Right ventricle myocardium superior (tissue), 1 donor: ENCODE measurements at places on chromosomes 2 and 18.

DNA sequence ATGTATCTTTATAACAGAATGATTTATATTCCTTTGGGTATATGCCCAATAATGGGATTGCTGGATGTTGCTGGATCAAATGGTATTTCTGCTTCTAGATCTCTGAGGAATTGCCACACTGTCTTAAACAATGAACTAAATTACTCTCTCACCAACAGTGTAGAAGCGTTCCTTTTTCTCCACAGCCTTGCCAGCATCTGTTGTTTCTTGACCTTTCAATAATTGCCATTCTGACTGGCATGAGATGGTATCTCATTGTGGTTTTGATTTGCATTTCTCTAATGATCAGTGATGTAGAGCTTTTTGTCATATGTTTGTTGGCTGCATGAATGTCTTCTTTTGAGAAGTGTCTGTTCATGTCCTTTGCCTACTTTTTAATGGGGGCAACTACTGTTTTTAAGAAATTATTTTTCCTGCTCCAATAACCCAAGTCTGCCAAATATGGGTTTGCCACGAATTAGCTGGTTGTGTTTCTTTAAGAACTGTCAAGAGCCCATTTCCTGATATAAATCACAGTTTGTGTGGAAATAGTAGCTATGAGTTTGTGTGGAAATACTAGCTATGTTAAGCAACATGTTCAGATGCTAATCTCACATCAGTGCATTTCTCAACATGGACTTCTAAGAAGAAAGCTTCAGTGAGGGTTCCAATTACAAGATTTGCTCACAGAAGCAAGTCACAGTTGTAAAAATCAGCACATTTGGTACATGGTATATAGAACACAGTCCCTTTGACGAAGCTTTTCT lies 259.4 kb downstream of the ANAPC1 start:
- DNase-seq: no peak

DNA sequence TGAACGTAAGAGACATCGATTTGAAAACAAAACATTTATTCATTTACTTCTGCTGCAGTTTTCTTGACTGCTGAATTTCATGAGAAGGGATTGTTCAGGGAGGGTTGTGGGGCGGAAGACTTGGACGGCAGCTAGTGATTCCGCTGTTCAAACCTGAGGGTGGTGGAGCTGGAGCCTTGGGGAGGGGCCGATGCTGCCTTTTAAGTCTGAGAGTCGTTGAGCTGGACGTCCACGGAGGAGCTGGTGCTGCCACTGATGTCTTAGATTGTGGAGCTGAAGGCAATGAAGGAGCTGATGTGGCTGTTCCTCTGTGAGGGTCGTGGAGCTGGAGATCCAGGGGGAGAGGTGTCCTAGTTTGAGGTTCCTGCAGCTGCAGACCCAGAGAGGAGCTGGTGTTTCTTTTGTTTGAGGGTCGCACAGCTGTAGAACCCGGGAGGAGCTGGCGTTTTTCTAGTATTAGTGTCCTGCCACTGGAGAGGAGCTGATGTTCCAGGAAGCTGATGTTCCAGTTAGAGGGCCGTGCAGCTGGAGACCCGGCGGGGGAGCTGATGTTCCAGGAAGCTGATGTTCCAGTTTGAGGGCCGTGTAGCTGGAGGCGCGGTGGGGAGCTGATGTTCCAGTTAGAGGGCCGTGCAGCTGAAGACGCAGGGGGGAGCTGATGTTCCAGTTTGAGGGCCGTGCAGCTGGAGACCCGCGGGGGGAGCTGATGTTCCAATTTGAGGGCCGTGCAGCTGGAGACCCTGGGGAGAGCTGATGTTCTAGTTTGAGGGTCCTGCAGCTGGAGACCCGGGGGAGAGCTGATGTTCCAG lies 150.9 kb downstream of the RTP5 start:
- DNase-seq: peak; percentile 65

DNA sequence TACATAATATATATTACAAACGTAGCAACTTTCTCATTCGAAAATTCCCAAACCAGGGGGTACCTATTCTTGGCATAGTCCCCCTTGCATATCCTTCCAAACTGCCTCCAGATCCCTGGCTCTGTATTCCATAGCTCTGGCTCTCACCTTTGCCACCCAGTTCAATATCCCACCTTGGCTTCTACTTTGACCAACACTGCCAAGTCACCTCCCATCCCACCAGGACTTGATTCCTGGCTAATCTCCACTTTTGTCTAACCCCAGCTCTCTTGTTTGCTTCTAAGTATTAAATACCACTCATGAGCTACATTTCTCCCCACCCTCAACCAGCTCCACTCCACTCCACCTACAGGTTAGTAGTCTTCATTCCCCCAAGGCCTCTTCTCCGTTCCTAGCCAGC lies 103.2 kb upstream of the WDR75 start:
- no peak for DNase-seq

- DNase-seq: no peak
Observed at GRCh38 chr2:216857131-216857550, 2.7 kb downstream of the TNP1 start.

DNA sequence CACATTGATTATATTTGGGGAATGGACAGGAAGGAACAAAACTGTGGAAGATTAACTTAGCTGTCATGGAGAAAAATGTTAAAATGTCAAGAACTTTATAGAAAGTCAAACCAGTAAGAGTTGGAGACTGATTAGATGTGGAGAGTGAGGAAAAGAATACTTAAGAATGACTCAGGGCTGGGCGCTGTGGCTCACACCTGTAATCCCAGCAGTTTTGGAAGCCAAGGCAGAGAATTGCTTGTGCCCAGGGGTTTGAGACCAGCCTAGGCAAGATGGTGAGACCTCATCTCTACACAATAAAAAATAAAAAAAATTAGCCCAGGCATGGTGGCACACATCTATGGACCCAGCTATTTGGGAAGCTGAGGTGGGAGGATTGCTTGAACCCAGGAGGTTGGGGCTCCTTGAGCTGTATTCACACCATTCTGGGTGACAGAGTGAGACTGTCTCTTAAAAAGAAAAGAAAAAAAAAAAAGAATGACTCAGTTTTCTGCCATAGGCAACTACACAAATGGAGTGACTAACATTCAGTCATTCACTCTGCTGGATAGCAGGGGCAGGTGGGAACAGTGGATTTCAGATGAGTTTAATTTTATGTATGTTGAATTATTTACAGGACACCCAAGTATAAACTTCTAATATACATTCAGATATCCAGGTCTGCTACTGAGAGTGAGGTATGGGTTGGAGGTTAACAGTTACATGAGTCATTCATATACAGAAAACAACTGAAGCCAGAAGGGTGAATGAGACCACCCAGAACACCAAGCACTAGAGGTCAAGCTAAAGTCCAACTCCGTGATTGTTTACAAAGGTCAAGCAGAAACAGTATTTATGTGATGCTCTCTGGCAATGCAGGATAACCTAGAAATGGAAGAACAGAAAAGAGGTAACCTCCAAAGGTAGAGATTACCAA lies 33.9 kb downstream of the ORC2 start:
- no peak for DNase-seq

DNA sequence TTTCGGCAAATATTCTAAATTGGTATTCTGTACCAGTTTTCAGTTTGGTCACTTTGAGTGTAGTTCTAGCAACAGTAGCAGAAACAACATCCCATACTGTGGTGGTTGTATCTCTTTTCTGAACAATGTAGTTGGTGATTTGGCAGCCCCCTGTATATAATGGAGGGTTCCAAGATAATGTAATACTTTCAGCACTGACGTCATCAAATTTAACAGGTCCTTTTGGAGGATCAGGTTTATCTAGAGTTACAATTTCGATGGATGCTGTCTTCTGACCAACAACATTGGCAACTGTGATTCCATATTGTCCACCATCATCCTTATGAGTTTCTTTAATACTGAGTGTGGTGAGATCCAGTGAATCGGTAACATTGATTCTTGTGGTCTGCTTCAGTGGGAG lies 88.0 kb downstream of the PLEKHA3 start:
- no peak for DNase-seq

DNA sequence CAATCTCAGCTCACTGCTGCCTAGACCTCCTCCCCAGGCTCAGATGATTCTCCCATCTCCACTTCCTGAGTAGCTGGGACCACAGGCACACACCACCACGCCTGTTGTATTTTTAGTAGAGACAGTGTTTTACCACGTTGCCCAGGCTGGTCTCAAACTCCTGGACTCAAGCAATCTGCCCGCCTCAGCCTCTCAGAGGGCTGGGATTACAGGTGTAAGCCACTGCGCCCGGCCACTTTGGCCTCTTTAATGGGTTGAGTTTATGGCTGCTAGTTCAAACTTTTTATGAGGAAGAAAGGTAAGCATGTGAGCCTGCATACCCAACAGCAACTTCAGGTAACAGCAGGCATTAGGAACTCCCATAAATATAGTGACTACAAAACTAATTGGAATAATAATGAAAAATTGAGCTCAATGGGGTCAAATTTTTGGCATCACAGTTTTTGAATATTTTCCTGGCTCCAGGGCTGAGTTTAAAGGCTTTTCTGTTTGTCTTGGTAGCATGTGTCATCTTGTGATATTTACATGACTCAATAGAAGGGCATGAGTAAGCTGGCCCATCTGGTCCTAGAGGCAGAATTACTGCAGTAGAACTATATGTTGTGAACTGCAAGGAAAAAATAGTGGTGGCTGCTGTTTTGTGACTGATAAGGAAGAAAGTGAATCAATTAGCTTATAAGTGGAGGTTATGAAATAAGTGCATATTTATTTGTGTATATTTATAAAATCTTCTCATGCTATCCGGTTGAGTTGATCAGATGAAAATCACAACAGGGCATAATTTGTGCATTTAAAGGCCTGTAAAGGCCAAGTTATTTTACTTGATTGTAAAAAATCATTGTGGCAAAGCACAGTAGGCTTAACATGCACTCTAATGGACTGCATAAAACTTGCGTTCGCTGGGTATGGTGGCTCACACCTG lies 24.8 kb downstream of the GALM start:
- no peak for DNase-seq

DNA sequence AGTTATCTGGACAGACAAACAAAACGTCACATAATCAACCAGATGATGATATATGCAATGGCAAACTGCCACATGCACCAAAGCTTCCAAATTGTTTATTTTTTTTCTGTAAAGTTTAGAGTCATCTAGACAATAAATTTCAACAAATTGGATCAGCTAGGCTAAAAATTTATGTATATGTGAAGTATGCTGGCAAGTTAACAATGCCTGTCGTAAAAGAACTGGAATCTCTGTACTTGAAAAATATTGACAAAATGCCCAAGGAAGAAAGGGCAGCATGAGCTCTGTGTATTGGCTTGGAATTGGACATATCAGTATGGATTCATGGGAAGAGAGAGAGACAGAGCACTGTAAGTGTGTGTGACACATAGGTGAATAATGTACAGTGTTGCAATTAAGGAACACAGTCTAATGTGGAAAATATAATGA lies 309.8 kb downstream of the ERBB4 start:
- no peak for DNase-seq

- DNase-seq: no peak
Observed at GRCh38 chr2:146506851-146507250, 1338.0 kb upstream of the ACVR2A start.

DNA sequence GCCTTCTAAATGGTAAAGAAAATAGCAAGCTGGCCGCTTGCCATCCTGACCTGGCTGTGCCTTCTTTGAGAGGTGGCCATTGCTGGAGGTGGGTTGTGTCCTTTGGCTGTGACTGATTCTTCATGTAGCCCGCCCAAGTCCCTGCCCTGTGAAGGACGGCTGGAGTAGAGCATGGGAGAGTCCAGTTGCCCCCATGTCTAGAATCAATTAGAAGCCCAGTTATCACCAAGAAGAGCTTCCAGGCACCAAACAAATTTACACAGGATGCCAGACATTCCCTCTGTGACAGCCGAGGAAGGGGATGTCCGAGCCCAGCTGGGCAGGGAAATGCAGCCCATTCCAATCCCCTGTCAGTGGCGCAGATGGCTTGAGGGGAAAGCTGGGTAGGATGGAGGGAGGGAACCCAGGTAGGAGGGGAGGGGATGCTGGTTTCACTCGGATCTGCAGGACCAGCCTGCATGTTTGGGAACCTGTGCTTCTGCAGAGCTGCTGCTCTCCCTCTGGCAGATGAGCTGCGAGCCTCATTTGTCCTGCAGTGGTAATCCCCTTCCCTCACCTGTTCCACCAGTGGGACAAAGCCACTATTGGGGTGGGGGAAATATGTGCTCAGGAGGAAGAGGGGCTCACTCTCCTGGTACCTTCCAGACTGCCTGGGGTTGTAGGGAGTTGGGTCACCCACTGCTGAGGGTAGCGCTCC lies 25.7 kb upstream of the ASB18 start:
- DNase-seq: no peak
